ENCODE measurements at places on chromosomes 12 and 14.

- DNase-seq, result no peak
Measured at GRCh38 chr12:103801709-103802585, 39.1 kb downstream of the NT5DC3 start.

DNA sequence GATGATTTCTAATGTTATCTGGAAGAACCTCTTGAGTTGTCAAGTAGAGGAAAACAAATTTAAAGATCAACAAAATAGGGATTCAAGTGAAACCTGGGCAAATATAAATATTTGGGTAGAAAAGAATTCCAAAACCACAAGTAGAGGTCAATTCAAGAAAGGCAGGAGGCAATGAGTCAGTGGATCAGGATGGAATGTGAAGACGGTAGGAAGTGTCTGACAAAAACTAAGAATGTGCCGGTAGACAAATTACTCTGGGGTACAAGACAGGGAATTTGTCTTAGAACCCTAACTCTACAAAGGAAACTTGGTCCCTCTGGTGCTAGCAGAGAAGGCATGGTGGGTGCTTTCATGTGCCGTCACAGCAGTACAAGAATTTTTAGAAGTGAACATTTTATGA is 13.6 kb downstream of the ABCD2 start:
- no peak for DNase-seq

- peak; percentile 65 for DNase-seq
Measured at GRCh38 chr12:111753144-111753881, 13.4 kb upstream of the ALDH2 start.

- no peak for DNase-seq
Measured at GRCh38 chr12:57153415-57153997, 6.1 kb upstream of the LRP1-AS start.

DNA sequence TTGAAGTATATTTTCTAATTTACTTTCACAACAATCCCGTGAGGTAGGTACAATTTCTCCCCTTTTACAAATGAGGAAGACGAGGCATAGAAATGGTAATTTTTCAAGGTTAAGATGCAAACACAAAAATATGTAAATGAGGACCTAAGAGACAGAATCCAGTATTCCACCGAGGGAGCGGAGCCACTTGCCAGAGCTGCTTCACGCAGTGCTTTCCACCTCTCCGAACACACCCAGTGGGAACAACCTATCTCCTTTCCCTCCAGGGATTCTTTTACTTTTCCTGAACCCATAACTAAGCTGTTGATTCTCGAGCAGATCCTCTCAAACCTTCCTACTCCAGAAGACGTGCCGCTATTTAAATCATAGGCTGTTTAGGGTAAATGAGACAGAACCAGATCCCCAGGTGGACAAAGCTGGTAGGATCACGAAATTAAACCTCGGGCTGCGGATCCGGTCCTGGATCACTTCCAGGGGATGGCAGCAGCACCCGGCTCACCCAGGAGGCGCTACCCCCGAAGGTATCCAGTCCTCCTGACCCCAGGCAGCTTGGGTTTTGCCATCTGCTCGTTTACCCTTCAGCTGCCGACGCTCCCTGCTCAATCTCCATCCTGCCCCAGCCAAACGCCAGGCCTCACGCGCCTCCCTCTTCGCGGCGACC is 1.5 kb downstream of the DDHD1 start:
- DNase-seq, result peak; percentile 15

DNA sequence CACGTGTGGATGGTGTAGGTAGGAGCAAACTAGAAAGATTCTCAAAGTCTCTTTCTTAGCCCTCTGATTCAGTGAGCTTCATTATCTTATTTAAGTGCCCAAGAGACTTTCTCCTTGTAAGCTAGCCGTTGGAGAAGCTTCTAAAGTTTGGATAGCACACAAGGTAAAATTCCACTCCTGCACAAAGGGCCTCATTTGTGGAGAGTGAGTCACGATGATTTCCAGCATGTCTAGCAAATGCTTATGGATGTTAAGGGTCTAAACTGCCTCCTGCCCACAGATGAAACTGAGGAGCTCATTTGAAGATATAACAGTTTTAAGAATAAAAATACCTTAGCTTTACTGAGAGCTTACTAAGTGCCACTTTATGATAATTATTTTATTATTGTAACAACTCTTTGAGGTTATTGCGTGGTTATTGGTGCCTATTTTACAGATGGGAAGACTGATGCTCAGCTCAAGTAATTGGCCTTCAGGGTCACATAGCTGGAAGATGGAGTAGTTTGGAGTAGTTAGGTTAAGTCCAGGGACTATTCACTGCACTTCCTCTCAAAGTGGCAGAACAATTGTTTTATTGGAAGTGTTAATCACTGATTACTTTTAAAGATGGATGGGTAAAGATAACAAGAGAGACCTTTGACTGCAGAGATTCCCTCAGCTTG is 78.7 kb upstream of the HIF1A start:
- no peak for DNase-seq

- no peak for DNase-seq
Measured at GRCh38 chr12:97552410-97553121, 90.0 kb downstream of the RMST start.

GRCh38 chr12:130444061-130444460 is 106.4 kb downstream of the PIWIL1 start:
- no peak for DNase-seq

- no peak for DNase-seq
Measured at GRCh38 chr14:85224241-85224640, 305.7 kb upstream of the FLRT2 start.

- no peak for DNase-seq
Measured at GRCh38 chr12:4472046-4472445, 26.4 kb upstream of the FGF6 start.

DNA sequence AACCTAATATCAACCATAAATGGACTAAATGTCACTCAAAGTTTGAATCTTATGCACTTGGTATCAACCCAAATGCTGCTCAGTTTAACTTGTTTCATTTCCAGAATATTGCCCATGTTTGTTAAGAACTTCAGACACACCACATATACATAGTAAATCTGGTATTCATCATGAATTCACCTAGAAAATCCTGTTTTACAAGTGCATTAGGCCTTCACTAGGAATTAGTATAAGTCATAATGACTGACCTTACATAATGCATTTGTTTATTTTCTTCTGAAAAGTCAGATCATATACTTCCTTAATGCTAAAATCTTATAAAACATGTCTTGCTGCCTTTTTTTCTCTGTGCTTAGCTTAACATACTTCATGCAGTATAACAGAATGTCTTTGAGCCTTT is 66.1 kb downstream of the ABCD2 start:
- DNase-seq, result no peak

DNA sequence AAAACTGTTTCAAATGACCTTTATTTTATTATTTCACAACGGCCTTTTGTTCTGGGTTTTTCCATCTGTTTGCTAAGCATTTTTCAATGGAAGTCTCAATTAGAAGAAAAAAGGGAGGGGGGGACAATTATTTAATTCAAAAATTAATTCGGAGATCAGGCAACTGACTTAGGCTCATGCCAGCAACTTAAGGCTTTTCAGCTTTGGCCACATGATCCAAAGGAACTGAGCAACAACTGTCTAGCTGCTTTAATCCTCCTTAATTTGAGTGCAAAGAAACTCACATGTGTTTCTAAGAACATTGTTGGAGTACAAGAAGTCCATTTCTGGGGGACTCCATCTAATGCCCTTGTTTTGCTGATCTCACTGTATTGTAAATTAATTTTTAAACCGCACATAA is 188.0 kb downstream of the EXOC5 start:
- no peak for DNase-seq

- no peak for DNase-seq
Measured at GRCh38 chr12:116048879-116049278, 228.6 kb downstream of the MED13L start.

DNA sequence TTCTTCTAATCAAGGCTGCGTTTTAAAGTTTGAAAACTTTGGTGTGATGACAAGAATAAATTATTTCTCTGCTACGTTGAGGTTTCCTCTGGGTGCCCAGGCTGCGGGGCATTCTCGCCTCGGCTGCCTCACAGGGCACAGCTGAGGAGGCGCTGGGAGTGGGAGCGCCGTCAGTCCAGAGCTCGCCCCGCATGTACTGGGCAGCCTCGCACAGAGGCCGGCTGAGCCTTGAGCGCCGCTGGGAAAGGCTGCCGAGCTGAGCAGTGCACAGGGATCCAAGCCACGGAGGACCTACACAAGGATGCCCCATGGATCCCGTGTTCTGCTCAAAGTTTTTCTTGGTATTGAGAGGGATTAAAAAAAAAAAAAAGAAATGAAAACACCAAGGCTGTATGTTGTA is 11.6 kb downstream of the RFX4 start:
- no peak for DNase-seq

- no peak for DNase-seq
Measured at GRCh38 chr14:55332654-55333570, 61.7 kb downstream of the FBXO34 start.

DNA sequence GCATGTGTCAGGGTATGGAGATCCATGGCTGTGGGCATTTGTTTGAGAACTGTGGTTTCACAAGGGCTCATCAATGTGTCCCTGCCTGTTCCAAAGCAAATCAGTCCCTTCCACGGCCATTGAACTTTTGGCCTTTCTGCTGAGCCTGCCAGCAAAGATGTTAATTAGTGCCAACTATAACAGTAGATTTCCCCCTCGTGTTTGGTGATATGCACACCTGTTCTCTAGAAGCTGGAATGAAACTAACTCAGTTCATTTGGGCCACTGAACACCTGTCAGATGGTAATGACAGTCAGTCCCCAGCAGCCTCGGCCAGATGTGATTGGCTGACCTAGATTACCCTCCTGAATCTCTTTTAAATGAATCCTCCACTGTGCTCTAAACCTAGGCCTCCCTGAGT is 43.2 kb downstream of the IRAK3 start:
- DNase-seq, result no peak

DNA sequence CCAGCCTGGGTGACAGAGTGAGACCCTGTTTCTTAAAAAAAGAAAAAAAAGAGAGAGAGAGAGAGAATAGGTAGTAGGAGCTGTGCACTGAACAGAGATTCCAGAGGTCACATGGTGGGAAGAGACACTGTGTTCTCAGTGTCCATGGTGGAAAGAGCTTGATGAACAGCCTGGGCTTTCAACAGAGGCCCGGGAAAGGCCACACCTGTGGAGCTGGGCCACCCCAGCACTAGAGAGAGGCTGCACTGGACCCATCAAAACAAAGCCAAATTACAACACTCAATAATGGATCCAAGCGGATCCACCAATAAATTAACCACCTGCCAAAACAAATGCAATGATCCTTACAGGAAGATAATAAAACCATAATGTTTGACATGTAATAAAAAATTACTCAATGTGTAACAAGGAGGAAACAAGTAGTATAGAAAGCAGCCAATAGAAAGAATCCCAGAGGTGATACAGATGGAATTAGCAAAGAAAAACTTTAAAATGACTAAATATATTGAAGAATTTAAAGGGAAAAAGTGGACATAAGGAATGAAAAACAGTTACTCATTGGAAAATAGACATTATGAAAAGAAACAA is 44.8 kb upstream of the BCL2L14 start:
- no peak for DNase-seq
